Iris pigment epithelial cell (primary cell): ENCODE measurements at places on chromosomes 5 and 9.

DNA sequence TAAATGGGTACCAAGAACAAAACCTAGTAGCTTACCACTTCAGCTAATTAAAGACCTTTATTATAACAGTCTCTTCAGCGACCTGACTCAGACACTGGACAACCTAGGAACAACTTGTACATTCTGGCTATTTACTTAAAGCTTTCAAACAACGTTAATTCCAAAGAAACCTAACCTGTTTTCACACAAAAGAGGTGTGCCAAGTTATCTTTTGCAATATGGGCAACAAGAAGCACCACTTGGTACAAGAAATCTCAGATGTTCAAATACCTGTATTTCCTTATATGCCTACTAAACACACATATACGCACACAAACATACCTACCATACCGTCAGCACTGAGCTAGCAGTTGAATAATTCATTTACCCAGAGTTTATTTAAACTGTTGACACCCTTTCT lies 23.0 kb downstream of the RNF145 start:
- DNase-seq: no peak

- no peak for DNase-seq
Observed at GRCh38 chr5:66840511-66841013, 244.4 kb downstream of the MAST4 start.

DNA sequence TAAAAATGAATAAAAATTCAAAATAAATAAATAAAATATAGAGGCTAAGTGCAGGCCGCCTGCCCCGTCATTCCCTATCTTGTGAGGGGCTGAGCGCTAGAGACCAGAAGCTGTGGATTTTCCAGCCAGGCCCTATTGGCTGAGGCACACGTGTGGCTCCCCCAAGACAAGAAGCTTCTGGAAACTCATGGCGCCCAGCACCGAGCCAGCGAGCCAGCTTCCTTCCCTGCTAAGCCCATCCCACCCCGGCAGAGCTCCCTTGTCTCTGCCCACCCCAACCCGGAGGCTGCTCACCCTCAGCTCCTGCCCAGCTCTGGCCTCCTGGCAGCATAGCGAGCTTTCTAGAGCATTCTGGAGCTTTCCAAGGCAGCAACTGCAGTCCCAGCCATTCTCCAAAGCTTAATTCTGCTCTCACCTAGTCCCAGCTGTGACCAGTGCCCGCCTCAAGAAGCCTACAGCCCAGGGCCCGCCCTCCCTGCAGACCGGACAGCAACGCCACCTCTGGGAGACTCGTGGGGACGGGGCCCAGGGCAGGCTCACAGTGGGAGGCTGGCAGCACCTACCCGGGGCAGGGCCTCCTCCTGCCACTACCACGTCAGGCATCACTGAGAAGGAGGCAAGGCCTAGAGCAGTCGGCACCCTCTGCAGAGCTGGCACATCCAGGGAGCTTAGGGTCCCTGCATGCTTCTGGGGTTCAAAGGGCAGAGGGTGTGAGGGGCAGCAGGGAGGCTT lies 23.2 kb upstream of the TMEM250 start:
- no peak for DNase-seq

DNA sequence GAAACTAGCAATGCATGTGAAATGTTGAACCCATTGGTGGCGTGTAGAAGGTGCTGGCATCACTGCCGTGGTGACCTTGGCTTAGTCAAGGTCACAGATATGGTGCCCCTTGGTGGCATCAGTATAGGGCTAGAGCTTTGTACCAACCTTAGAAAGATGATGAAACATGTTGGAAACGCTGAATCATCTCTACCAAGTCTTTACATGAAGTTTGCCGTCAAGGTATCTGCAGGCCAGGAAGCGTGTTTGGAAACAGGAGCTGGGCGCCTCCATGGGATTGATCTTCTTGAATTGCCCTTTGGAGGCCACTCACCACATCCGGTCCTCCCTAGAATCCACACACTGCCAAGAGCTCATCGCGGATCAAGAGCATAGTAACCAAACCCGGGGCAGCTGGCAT lies 16.9 kb upstream of the BOD1 start:
- no peak for DNase-seq

DNA sequence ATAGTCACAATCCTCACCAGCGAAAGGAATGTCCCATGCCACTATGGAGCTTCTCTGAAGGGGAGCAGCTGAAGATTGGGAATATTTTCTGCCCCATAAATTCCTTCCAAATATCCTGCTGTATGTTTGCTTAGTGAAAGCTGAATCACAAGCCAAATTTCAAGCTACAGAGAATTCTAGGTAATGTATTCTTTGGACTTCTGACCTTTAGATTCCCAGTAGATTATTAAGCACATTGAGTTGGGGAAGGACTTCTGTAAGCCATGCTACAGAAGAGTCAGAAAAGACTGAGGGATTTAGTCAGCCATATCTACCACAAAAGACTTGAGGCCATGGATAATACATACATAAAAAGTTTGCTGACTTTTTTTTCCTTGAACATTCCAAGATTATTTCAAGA lies 1342.0 kb upstream of the NUDT12 start:
- DNase-seq: no peak

DNA sequence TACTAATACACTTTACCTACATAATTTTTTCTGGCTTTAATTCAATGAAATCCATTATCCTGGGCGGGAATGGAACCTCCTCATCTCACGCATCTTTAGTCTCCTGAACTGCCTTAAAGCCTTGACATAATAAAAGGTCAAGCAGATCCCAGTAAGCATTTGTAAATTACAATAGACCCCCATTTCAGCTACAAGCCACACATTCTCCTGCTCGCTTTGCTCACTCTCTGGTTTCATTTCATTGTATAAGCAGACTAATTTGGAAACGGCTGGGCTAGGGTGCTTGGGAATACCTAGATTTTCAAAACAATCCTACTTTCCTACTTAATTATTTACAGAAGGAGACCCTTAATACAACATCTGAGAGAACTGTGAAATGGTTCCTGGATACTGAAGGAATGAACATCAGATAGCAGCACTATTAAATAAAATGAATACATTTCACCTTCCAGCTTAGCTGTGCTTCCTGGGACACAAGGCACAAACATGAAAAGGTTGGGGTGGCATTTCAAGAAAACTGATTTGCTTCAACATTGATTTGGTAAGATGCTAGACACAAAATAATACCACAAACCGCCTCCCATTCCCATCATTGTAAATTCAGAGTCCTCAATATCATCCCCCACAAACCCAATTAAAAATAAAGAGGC lies 1.5 kb downstream of the JAKMIP2 start:
- no peak for DNase-seq

DNA sequence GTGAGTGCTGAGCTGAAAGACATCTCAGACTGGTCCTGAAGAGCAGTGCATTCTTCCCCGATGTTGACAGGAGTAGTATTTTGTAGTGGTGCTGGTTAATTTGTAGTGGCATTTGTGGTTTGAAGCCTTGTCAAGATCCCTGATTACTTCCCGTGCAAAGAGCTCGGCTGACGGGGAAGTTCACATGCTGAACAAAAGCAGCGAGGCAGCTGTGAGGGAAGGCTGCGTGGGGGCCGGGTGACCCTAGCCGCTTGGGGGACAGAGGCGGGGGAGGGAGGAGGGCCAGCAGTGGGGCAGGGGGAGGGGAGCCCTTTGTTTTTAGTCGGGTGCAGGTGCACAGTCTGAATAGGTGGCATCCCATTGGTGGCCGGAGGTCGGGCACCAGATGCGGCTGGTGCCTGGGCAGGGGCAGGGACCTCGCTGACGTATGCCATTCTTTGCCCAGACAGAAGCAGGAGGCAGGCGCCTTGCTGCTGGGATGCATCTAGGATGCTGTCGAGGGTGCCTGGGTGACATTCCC lies 64.7 kb downstream of the CRB2 start:
- no peak for DNase-seq

DNA sequence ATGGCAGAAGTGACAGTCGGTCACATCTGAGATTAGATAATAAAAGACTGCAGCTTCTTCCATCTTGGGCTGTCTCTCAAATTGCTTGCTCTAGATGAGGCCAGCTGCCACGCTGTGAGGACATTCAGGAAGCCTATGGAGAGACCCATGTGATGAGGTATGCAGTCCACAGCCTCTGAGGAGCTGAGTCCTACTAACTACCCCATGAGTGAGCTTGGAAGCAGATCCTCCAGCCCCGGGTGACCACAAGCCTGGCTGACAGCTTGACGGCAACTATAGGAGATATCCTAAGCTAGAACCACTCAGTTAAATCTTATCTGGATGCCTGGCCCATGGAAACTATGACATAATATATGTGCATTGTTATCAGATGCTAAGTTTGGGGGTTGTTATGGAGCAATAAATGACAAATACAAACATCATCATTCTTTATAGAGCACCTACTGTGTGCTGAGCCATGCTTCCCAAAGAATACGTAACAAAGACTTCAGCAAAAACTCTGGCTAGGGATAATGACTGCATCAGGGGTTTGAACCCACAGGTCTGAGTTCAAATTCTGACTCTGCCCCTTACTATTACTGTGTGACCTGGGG lies 26.7 kb downstream of the KCNV2 start:
- DNase-seq: no peak

DNA sequence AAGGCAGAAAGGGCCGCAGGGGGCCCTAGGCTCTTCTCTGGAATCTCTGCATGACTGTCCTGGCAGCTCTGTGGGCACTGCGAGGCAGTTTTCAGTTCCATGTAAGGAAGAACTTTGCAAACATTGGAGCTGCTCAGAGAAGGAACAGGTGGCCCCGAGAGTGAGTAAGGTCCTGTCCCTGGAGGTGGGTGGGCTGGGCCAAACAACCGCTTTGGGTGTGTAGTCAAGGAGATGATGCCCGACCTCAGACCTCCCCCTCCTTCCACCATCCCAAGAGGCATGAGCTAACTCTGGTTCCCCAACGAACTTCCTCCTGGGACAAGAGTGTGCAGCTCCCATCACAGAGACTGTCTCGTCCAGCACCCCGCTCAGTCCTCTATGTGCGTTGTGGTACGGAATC lies 20.5 kb downstream of the CSF1R start:
- peak; percentile 18 for DNase-seq

DNA sequence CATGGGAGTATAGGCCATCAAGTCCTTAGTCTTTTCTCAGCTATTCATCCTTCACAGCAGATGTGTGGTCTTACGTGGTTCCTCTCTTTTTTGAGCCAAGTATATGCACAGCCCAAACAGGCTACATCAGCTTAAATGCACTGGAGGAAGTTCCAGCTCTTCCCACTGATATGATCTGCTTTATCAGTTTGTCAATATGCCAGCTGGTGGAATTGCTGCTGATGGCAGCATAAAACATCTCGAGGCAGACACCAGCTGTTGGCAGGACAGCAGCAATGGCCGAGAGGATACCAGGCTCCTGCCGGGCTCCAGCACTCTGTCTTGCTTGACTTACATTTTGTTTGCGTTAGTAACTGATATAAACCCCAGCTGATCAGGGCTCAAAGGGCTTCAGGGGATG lies 143.4 kb downstream of the TENT4A start:
- no peak for DNase-seq

DNA sequence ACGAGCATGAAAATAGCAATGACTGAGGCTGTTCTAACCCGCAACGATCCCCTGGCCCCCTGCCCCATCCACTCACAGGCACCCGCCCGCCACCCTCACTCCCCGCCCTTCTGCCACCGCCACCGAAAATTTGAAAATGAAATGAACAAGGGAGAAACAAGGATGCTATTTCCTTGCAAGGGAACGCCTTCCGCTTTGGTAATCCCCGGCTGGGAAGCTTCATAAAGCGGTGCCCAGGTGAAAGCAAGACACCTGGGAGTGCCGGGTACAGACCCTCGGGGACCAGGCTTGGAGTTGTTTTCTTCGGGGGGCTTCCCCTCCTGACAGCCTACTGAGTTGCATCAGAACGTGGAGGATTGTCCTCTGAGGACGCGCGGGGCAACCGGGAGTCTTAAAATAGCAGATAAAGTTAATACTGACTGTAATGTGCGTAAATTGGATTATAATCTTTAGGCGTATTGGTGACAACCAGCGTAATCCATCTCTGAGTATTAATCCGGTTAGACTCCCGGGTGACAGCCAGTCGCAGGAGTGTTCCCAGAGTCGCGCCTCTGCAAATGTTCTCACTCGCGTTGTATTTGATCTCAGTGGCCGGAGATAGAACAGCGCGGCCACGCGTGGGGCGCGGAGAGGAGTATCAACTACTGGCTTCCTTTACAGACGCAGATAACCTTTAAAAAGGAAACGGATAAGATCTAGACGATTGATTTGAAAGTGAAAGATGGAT lies 885 bp upstream of the MLLT3 start:
- DNase-seq: peak; percentile 14

DNA sequence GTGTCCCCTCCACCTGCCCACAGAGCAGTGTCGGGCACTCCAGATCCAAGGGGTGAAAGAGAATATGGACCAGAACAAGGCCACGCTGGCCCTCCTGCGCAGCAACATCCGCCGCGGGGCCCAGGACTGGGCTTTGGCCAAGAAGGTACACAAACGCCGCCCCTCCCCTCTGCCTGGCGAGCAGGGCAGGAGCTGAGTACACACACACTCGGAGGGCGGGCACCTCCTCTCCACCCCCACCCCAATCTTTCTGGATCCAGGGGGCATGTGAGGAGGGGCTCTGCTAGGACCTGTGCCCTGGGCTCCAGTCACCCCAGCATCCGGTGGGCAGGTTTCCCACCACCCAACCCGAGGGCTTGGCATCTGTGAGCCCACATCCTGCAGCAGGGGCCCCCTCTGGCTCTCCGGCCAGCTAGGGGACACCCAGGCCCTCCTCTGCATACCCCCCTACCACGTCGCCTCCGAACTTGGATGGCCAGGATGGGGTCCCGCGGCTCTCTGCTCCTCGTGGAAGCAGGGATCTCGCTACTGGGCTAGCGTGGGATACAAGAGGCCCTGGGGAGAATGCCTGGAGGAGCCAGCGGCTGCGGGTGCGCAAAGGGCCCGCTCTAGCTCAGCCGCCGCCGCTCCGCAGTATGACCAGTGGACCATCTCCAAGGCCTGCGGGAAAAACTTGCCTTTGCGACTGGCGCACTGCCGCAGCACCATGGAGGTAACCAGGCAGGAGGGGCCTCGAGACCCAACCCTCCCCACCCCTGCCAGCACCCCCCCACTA lies 3.1 kb downstream of the CCDC183 start:
- DNase-seq: no peak
